ENCODE measurements at places on chromosomes 6 and 20.

GRCh38 chr20:62636446-62636845 is 5.9 kb upstream of the SLCO4A1 start:
- no peak for DNase-seq

DNA sequence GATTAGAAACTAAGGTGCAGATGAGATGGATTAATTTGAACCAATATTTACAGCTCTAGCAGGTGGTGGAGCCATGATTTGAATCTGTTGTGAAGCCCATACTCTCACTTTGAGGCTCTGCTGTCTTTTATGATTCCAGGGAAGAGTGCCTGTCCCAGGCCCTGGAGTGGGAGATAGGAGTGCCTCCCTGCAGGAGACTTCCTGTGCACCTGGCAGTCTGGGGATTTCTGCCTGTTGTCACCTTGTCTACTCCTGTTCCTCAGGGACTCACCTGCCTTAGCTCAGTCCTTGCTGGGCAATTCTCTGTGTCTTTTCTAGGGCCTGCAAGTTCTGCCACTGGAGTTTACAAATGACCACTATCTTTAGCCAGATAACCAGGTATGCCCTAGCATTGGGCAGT is 46.3 kb downstream of the SCAND1 start:
- DNase-seq = no peak

- DNase-seq = no peak
Observed at GRCh38 chr6:21582651-21583050, 10.9 kb upstream of the SOX4 start.

- no peak for DNase-seq
Observed at GRCh38 chr6:73121421-73121993, 103.8 kb downstream of the KHDC1L start.

DNA sequence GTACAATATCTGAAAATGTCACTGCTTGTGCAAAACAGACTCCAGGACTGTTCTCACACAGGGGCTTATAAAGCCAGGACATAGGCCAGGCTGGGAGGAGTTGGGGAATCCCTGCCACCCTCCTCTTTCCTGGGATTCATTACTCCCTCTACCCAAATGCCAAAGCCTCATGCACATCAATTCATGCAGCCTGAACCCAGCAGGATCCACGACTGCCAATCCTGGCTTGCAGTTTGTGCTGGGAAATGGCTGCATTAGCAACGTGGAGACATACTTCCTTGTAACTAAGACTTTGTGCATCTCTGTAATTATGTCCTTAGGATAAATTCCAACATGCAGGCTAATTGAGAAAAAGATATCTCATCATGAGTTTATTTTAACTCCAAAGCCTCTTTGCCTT is 143.8 kb downstream of the SYCP2 start:
- DNase-seq = no peak

- no peak for DNase-seq
Observed at GRCh38 chr6:4932228-4932903, 71.5 kb downstream of the RPP40 start.

DNA sequence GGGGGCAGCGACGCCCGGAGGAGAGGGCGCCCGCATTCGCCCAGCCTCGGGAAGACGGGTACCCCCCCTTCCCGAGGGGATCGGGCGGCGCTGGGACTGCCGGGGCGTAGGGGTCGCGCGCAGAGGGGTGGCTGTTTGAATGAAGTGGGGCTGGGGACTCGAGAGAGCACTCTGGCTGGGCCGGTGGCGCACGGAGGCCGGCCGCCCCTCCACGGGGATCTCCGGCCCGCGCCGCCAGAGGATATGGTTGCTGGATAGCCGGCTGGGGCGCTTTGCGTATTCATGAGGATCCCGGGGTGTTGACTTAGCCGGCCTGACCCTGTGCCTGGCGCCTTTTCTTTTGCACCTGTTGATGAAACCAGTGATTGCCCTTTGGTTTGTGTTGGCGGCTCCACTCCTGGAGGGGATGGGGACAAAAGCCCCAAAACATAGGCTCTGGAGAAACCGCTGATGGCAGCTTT is 469 bp downstream of the SYNJ2 start:
- DNase-seq = no peak

DNA sequence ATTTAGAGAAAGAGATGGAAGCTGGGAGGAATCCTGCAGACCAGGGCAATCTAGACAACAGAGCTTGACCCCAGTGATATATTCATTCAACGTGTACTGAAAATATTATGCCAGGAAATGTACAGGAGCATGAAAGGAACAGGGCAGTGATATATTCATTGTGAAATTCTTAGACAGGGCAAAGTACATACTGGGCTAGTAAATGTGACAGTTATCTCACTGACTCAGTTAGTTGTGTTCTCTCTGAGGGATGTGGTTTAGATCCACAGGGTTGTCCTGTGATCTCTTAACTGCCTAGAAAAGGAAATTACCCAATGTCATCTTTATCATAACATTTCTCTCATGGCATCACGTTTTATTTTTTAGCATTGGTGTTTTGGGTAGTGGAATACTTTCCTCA is 891.3 kb downstream of the EYS start:
- no peak for DNase-seq

DNA sequence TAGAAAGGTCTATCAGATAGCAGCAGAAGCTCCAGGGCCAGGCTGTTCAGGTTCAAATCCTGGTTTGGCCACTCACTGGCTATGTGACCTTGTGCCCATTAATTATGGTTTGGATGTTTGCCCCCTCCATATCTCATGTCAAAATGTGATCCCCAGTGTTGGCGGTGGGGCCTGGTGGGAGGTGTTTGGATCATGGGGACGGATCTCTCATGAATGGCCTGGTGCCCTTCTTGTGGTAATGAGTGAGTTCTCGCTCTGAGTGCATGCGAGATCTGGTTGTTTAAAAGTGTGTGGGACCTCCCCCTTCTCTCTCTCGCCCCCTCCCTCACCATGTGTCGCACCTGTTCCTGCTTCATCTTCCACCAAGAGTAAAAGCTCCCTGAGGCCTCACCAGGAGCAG is 240.9 kb downstream of the LRFN2 start:
- DNase-seq = no peak

DNA sequence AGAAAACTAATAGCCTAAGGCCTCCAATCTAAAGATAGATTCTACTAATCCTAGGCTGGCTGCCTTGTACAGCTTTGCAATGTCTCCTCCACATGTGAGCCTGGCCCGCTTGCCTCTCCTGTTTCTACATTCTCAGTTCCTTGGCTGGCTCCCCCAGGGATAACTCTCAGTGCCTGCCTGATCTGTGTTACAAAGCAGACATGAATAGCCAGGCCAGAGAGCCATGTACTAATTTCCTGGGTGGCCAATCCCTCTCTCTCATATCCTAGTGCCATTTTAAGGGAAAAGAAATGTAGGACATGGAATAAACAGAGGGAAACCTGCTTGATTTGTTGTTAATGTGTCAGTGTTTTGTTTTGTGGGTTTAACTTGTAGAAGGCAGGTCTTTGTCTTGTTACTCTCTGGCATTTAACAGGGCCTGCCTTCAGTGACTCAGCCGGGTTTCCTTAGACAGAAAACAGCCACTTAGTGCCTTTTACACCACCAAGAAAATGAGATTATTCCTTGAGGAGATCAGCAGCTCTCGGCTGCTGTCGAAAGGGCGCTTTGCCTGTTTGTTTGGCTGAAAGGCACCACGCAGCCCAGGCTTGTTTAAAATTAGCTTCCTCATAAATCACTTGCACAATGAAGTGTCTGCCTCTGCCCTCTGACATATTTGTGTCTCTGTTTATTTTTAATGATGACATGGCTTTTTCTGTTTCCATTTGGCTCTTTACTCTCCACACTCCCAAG is 702.7 kb downstream of the MAFB start:
- no peak for DNase-seq

DNA sequence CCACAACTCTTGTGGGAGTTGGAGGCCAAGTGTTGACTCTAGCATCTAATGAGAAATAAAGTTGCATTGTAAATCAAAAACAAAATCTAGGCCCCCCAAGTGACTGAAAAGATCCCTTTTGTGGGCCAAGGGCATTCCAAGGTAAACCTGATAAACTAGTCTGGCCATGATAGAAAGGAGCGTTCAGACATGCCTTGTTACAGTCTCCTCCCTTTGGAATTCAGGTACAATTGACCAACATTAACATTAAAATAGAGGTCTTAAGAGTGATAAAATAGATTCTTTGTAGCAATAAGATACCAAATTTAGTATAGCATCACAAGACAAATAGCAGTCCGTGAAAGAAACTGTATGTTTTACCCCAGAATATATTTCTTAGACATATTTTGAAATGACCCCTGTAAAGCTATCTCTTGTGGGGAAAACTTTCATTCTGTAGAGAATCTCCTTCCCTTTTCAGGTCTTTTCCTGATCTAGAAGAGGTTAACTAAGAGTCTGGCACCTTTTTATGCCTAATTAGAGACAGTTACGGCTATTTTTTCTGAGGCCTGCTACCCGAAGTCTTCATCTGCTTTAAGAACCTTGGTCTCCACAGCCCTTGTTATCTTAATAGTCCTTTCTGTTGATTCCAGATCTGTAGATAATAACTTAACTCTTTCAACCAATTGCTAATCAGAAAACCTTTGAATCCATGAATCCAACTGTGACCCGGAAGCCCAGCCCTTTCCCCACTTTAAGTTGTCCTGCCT is 495.4 kb upstream of the MMS22L start:
- DNase-seq = no peak

DNA sequence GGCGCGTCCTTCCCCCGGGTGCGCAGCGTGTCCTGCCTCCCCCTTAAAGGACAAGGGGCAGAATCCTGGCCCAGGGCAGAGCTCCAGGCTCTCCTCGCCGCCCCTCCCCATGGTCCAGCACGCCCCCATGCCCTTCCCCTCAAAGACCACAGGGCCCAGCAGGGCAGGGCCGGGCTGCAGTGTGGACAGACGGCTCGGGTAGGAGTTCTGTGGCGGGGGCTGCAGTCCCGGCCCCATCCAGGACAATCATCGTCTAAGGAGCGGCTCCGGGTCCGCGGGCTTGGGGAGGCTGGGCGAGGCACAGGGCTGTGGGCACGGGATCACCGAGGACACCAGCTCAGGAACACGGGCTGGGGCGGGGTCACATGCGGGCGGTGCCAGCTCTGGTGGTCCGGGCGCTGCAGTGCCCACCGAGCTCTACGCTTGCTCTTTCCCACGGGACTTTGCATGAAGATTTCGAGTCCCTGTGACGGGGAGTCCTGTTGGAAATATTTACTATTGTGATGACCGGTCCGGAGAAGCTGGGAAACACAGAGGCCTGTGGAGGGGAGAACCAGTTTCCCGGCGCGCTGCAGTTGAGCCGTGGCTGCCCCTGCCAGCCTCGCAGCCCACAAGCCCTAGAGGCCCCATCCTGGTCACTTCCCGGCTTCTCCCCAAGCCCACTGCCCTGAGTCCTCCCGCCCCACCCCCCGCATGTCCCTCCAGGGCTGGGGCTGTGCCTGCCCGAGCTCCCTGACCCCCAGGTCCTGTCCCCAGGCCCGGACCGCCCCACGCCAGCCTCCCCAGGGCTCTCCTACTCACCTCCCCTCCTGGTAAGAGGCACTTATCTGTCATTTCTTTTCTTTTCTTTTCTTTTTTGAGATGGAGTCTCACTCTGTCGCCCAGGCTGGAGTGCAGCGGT is 20.6 kb downstream of the SLC17A9 start:
- DNase-seq = no peak

DNA sequence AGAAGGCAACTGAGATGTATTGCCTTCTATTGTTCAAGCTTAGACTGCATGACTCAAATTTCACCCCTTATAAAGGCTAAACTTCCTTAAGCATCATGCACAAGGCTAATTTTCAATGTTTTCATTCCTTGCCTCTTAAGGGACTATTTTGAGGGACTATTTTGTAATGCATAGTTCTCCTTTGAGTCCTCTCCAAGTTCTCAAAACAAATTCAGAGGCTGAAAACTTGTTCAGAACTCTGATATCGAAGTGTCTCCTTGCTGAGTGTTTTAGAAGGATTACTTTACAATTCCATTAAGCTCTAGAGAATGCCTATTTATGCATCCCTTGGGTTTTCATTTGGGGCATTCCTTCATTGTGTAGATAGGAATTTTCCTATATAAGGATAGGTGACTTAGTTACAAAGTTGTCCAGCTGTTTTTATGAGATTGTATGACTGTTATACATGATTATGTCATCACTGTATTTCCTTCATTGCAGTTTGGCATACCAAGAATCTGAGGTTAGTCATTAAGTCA is 41.7 kb downstream of the COL19A1 start:
- no peak for DNase-seq

- no peak for DNase-seq
Observed at GRCh38 chr6:134637282-134637681, 312.6 kb downstream of the ALDH8A1 start.

GRCh38 chr20:35597186-35597585 is 18.4 kb upstream of the SPAG4 start:
- DNase-seq = no peak

GRCh38 chr20:63659370-63659769 is 1.3 kb downstream of the RTEL1 start:
- DNase-seq = no peak

- DNase-seq = no peak
Observed at GRCh38 chr6:12709116-12709515, 7.5 kb upstream of the PHACTR1 start.

DNA sequence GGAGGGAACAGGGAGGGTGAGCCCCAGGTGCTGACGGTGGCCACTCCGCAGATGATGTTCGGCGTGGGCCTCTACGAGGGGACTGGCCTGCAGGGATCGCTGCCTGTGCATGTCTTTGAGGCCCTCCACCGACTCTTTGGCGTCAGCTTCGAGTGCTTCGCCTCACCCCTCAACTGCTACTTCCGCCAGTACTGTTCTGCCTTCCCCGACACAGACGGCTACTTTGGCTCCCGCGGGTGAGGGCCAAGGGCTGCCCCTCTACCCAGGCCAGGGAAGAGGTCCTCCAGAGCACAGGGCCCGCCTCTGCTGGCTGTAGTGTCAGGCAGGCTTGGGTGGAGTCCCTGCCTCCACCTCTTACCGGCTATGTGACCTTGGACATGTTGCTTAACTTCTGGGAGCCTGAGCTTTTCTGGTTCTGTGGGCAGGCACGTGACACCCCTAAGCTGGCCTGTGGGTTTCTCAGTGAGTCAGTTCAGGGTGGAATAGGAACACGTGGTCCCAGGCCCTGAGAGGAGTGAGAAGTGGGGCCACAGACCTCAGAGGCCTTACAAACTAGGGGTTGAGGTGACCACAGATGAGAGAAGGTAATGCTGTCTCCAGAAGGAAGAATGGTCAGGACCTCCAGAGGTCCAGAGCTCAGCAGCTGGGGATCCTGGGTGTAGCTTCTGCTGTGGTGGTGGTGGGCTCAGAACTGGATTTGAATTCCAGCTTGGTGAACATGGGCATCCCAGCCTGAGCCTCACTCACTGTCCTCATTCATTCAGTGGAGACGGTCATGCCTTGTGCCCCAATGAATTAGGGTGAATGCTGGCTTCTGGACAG is 11.9 kb downstream of the PCIF1 start:
- no peak for DNase-seq

Measured in stimulated activated CD4-positive, alpha-beta T cell treated with anti-CD3 and anti-CD28 coated beads, TNF-alpha, amount 100 ng/mL, for 4 hours (primary cell).